ENCODE measurements at places on chromosomes 11 and 22.
A peak's percentile ranks its signal among the peaks of the same experiment; 100 is the strongest.

- no peak for DNase-seq
These were observed 25.2 kb downstream of the GTF2H1 start for GRCh38 chr11:18347471-18348125.

DNA sequence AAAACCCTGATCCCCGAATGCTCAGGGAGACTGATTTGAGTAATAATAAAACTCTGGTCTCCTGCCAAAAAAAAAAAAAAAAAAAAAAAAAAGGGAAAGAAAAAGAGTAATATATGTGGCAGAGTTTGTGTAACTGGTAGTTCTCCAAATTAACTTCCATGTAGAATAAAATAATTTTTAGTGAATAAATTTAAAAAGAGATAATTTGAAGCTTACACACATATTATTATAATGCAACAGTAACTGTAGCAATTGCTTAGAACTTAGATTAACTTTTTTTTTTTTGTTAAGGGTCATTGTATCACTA is 11.0 kb upstream of the MRPL17 start:
- DNase-seq = no peak

DNA sequence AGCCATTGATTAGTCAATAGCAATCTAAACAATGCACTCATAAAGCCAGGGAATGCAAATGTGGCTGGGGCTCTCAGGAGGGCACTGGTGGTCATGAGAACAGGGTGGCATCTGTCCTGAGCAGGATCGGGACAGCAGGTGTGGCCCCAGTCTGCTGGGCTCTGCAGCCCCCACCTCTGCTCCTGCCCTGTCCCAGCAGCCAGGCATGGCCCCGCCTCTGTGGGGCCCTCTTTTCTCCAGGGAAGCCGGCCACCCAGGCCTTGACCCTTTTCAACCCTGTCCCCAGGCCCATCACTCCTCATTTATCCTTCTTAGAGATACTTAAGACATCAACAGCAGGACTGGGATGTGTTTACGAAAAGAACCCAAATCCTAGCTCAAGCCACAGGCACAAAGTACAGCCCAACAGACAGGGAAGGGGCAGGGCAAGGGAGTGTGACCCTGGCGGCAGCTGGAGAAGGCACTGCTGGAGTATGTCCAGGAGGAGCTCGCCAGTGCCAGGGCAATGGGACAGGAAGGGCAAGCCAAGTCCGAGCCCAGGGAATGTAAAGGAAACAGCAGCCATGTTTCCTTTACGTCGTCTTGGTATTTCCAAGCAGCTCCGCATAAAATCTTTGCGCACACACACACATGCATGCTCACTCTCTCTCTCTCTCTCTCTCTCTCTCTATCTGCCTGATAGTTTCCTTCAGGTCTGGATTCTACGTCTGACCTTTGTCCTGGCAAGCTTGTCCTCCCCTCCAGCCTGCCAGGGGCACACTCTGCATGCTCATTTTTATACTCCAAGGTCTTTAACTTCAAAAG is 59.9 kb downstream of the DGCR2 start:
- peak; percentile 11 for DNase-seq

DNA sequence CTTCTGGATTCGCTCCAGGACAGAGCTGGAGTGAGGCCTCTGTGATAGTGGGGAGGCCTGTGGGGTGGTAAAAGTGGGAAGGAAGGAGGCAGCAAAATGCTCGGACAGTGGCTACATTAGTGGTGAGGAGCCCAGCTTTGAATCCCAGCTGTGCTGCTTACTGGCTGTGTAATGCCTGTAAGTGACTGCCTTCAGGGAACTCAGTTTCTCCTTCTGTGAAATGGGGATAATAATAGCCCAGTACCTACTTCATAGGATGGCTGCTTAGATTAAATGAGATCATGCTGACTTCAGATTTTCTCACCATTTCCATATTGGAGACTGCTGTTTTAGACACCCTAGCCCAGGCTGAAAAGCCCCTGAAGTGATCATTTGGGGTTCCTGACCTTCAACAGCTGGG is 8.4 kb upstream of the ALX4 start:
- no peak for DNase-seq

GRCh38 chr11:116647305-116648080 is 125.3 kb downstream of the BUD13 start:
- no peak for DNase-seq
